Stimulated activated CD4-positive, alpha-beta T cell treated with anti-CD3 and anti-CD28 coated beads, Interleukin-4, amount 100 ng/mL, for 24 hours (primary cell): ENCODE measurements at places on chromosomes 6 and 20.

GRCh38 chr6:67210450-67210849 is 1424.6 kb upstream of the ADGRB3 start:
- DNase-seq, result no peak

- DNase-seq, result no peak
Measured at GRCh38 chr6:165231581-165232561, 77.5 kb downstream of the C6orf118 start.

DNA sequence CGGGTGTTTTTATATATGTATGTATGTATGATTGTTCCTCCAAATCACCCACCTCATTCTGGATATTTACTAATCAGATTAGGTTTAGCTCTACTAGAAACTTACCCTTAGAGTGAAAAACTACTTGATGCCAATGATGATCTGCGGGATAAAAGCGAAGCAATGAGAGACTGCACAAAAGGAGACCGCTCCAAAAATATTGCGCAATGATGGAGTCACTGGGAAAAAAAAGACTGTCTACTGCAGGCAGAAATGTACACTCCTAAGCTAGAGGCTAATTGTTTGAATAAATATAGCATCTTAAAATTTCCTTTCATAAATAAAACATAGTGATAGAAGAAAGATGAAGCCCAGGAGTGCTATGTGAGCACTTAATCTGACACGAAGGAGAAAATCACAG is 7.3 kb downstream of the RAB32 start:
- DNase-seq, result no peak

DNA sequence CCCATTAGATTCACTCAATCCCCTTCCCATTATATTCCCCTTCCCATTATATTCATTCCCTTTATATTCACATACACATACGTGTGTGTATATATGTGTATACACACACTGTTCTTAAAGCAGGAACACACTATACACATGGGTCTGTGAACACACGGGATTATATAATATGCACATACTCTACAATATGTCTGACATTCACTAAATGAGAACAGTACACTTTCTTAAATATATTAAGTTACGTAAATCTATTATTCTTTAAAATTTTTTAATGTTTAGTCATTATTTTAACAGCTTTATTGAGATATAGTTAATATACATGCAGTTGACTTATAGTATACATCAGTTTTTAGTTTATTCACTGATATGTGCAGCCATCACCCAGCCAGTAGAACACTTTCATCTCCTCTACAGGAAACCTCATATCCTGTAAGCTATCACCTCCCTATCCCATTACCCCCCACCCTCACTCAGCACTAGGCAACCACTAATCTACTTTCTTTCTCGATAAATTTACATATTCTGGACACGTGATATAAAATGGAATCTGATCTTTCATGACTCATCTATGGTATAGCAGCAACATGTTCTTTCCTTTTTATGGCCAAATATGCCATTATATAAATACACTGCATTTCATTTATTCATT is 13.9 kb upstream of the SUMO4 start:
- no peak for DNase-seq
